ENCODE measurements at places on chromosomes 7 and 10. TPM values are rescaled to one million over a fixed set of nuclear protein-coding genes. Genes with fewer than 3 reads are reported as not detected.

NKX2-3 gene
- not detected for polyA plus RNA-seq

- no peak for DNase-seq
These were observed 874 bp upstream of the BAMBI start for GRCh38 chr10:28676326-28676967.

- DNase-seq: no peak
These were observed 252.6 kb upstream of the ZNF32 start for GRCh38 chr10:43901302-43901701.

DNA sequence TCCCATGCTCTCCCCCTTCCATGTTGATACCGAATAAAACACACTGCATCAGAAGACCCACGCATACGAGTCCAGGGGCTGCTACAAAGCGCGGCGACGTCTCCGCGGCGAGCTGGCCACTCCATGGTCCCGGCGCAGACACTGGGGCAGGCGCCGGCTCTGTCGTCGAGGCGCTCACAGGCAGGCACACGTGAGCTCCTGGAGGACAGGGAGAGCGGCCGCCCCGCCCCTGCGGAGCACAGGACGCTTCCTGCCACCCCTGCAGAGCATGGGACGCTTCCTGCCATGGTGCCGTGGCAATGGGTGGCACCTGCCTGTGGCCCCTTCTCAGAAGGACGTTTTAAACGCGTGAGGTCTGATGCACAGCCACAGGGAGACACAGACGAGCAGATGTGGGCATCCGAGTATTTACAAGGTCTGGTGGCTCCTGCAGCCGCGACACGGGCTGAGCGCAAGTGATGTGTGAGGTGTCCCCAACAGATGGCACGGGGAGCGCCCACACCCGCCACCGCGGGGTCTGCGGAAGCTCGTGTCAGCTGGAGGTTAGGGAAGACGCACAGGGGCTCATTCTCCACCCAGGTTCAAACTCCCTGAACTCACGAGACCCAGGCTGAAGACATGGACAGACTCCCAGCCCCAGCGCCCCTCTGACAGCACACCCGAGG lies 21.4 kb upstream of the GPR146 start:
- DNase-seq: no peak

- no peak for DNase-seq
These were observed 30.4 kb downstream of the PDLIM1 start for GRCh38 chr10:95260397-95260881.

ETV1 gene
- 37.2 TPM for polyA plus RNA-seq

DNA sequence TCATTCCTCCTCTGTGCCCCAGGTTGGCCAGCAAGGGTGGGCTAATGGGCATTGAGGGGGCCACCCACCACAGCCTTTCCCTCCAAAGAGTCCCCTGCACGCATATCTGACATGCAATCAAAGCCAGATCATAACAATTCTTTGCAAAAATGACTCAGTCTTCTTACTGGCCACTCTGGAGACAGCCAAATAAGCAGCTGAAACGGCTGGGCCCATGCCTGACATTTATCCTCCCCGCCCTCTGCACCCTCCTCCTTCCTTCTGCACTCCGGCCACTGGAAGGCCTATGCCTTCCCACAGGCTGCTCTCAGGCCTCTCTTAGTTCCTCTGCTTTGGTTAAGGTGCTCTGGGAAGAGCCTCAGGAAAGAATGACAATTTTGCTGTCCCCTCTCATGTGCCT lies 29.2 kb upstream of the NPFFR1 start:
- DNase-seq: no peak

GRCh38 chr7:90594751-90595317 lies 1.3 kb upstream of the CDK14 start:
- DNase-seq: no peak

ODAD2 gene
- polyA plus RNA-seq: 1.5 TPM

DNA sequence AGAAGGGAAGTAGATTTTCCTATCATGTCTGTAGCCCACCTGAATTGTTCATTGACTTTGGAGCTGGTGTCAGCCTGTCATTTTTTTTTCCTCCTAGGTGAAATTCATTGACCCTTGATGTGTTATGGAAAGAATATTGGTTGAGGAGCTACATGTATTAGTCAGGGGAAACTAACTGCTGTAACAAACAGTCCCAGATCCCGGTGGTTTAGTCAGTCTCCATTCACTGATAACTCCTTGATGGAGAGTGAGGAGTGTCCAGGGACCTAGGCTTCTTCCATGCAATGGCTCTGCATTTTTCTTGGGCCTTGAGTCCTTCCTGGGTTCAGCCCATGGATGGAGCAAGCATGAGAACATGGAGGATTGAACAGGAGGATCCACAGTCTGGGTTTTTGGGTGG lies 643.2 kb downstream of the LRMDA start:
- no peak for DNase-seq

DNA sequence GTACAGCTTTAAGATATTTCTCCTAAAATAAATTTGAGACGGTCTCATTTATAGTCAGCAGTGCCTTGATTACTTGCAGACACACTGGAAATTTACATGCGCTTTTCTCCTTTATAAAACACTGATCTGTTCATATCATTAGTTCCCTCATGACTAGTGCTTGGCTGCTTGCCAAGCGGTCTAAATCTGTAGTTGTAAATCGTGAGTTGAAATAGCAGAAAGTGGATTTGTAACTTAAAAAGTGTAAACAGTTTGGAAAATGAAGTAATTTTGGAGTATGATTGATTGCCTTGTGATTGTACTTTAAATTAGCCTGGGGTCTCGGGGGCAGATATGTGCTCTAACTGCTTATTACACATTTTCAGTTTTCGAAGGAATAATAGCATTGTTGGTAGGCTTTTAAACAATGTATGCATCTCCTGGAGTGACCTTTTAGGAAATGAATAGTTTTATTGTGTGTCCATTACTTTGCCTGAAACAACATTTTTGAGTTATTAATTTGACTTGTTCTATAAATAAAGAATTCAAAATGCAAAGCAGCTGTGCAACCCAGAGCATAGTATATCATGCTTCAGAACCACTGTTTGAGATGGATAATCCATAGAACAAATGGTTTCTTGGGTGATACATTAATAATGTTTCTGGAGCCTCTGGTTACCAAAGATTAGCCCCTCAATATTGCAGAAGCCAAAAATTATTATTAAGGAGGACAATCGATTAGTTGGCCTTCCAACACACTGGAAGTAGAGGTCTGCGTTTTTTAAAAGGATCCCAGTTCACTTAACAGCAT lies 73.3 kb downstream of the ARID5B start:
- no peak for DNase-seq

DNA sequence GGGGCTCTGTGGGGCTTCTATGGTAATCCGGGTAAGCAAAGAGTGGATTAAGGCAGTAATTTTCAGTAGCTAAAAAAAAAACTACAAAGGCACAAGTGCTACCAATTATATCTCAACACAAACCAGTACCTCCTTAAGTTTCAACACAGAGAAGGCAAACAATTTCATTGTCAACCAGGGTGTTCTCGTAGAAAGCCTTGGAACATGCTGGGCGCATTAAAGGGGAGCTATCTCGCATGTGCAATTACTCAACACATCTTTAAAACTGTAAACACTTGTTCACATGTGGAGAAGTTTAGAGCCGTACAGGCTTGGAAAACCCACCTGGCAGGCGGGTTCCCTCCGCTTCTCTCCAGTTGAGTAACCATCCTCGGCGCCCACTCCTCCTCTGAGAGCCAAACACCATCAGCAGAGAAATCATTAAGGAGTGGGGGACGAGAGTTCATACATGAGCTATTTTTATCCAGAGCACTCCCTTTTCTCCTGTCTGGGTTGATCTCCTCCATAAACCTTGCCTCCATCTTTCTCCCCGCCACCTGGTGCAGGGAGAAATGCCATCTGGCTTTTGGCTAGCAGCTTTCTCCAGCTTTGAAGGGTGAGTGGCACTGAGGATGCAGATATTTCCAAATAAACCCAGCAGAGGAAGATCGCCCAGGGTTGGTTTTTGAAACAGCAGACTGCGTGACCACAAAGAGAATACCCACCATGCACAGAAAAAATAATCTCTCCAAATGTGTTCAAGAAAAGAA lies 287.1 kb downstream of the WDR11 start:
- no peak for DNase-seq

TBX20 gene
- not detected for polyA plus RNA-seq

LRIT1 gene
- polyA plus RNA-seq: not detected

- no peak for DNase-seq
These were observed 68.5 kb downstream of the MAP3K8 start for GRCh38 chr10:30502266-30503060.

GRCh38 chr10:89032141-89032891 lies 41.7 kb downstream of the FAS start:
- DNase-seq: no peak

DPYSL4 gene
- polyA plus RNA-seq: 14.2 TPM

GRCh38 chr10:97184971-97185325 lies 811 bp downstream of the SLIT1 start:
- DNase-seq: no peak

GRCh38 chr10:30997536-30998235 lies 34.0 kb downstream of the ZNF438 start:
- no peak for DNase-seq

NODAL gene
- 0.26 TPM for polyA plus RNA-seq

RBP4 gene
- polyA plus RNA-seq: 0.64 TPM

DNA sequence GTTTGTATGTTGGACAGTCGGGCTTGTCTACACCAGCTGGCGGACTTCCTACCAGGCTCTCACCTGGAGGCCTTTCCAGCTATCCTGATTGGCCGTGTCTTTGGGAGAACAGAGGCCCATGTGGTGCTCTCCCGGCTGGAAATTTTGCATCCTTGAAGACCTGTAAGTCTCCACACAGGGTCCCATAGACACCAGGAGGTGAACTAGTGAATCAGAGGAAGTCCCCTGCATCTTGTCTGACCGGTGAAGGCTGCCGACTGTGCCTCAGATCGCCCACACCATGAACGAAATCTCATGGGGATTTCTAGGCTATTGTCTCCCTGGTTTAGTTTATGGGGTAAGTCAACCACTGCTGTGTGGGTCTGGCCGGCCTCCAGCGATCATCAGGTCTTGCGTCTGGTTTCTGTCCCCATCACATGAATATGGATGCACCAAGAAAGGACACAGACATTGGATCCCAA lies 108.4 kb upstream of the LYZL2 start:
- no peak for DNase-seq

DNA sequence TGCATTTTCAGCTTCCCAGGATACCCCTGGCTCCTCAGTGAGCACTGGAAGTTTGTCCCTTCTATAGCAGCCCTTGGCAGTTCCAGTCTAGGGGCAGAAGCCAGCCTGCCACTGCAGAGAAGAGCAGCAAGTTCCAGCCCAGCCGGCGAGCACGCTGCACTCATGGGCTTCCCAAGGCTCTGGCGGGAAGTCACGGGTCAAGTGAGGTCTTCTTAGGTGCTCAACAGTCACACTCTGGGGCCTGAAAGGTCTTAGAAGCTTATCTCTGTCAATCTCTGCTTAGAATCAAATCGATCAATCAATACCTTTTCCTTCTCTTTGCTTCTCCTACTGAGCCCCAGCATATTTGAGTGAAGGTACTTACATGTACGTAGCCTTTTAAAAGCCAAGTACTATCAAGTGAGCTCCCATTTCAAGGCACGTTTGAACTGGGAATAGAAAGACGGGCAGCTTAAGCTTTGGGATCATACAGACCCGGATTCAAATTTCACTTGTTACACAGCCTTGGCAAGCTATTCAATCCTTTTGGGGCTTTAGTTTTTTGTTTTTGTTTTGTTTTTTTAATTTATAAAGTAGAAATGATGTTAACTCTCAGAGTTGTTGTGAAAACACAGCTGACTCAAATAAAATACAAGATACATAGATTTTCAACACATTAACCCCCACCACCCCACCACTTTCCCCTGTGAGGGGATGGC lies 152.6 kb upstream of the KLF14 start:
- no peak for DNase-seq

GRCh38 chr10:30510184-30510931 lies 76.4 kb downstream of the MAP3K8 start:
- DNase-seq: no peak

DNA sequence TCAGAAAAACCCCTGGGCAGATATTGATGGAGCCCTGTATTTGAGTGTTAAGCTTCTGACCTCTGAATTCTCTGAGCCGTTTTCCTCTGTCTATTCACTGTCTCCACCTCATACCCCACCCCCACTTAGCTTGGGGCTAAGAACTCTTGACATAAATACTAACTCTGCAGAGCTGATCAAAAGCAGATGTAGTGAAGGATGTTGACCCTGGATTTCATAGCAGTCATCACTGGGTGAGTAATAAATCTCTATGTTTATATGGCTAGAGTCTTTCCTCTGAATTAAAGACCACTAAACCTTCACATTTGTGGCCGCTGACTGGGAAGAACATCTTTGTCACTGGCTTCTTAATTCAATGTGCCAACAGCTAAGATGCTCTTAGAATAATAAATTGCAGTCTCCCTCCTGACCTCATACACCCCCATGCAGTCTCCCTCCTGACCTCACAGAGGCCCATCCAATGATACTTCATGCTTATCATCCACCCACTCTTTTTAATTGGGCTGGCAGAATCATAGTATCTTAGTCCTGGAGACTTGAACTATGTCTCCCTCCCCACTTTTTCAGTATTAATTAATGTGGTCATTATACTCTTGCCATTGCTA lies 78.0 kb upstream of the MACROH2A2 start:
- DNase-seq: no peak

TNS3 gene
- 85.9 TPM for polyA plus RNA-seq
